ENCODE measurements at places on chromosomes 6 and 20. TPM values are rescaled to one million over a fixed set of nuclear protein-coding genes. Genes with fewer than 3 reads are reported as not detected.

DNA sequence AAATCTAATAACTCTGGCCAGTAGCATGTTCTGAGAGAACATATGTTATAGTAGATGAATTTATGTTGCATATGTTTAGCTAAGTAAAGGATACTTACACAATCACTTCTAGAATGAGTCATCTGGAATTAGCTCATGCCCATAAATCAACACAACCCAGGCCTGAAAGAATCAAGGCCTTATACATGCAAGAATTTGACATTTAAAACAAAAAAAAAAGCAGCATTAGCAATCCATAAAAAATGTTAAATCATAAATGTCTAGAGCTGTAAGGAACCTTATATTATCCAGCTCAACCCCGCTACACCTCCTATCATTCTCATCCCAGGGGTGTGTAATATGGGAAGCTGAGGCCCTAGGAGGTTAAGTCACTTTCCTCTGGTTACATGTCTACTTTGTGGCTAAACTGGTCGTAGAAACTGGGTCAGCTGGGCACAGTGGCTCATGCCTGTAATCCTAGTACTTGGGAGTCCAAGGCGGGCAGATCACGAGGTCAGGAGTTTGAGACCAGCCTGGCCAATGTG lies 105.2 kb upstream of the CARMIL1 start:
- no peak for DNase-seq

DNA sequence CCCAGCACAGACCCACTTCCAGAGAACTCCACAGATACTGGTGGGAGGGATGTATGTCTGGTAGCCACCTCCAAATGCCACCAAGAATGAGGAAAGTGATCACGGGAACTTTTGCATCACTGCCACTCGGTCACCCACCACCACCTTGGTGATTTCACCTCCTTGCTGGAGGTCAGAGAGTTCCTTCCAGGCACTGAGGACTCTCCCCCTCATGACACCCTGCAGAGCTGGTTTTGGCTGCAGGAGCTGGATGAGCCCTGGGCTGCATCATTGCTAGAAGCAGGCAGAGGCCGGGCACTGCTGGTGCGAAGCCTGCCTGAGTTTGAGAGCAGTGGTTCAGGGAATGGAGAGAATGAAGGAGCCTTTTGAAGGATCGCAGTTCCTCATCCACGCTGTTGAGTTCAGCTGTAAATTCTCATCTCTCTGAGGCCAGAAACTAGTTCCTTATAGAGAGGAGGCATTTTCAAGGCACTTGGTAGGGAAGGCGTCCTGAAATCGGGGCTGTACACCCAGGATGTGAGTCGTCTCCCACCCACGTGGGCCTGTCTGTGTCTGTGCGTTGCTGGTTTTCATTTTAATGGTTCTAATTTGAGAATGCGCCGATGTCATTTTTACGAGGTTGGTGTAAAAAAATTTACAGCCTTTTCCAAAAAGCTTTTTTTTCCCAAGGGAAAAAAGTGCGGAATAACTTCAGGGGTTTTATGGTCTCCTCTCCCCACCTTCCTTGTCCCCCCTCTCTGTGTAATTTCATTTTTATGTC lies 25.0 kb downstream of the FOXP4 start:
- no peak for DNase-seq

RSPH4A gene
- 3.0 TPM for polyA plus RNA-seq

- no peak for DNase-seq
These were observed 254.0 kb upstream of the GJE1 start for GRCh38 chr6:141878686-141879085.

UNC5CL gene
- 4.5 TPM for polyA plus RNA-seq

GRCh38 chr6:87660226-87660911 lies 41.7 kb downstream of the AKIRIN2 start:
- DNase-seq = no peak

GRCh38 chr6:121755485-121755884 lies 320.0 kb downstream of the GJA1 start:
- DNase-seq = no peak

- no peak for DNase-seq
These were observed 139.6 kb upstream of the RNF24 start for GRCh38 chr20:4154958-4155411.

GRCh38 chr6:44270526-44271405 lies 516 bp downstream of the TMEM151B start:
- DNase-seq = no peak

- no peak for DNase-seq
These were observed 131.8 kb downstream of the UNC5CL start for GRCh38 chr6:40907198-40907701.

DNA sequence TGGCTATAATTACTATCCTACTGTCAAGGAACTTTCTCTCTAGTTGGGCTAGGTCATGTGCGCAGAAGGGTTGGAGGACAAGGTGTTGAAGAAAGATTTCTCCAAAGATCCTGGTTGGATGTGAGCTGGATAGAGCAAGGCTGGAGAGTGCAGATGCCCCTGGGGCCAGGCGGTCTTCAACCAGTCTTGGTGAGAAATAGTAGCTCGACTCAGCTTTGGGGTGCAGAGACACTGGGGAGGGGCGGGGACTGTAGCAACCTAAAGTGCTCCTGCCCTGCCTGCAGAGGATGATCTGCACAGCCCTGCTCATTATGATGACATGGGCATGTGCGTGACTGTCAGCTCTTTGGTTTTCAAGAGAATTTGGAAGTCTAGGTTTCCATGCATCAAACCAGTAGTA lies 35.9 kb downstream of the PHACTR3 start:
- no peak for DNase-seq
